NCI-H146 (cell line): ENCODE measurements at places on chromosomes 5 and 9.

- DNase-seq = peak; percentile 14
Measured at GRCh38 chr5:84381502-84382362, 2.9 kb downstream of the EDIL3 start.

GRCh38 chr9:127557466-127557869, 54.6 kb upstream of the STXBP1 start:
- DNase-seq = no peak

- no peak for DNase-seq
Measured at GRCh38 chr9:84738353-84738752, 68.8 kb downstream of the NTRK2 start.

DNA sequence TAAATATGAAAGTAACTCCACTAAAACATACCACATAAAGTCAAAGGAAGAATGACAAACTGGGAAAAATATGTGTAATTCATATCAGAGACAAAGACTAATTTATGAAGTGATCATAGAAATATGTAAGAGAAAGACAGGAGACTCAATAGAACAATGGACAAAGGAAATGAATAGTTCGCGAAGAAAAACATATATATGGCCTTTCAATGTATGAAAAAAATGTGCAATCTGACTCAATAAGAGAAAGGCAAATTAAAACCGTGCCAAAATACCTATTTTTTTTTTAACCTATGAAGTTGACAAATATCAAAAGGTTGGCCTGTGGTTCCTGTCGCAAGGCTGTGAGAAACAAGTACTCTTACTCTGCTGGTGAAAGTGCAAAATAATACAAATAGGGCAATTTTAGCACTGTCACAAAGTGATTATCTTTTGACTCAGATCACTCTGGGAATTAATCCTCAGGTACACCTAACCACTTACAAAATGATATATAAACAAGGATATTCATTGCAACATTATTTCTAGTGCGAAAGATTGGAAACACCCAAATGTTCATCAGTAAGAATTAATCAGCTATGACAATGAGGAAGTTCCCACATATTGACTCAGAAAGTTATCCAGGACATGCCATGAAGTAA, 3.7 kb downstream of the C9 start:
- DNase-seq = no peak

DNA sequence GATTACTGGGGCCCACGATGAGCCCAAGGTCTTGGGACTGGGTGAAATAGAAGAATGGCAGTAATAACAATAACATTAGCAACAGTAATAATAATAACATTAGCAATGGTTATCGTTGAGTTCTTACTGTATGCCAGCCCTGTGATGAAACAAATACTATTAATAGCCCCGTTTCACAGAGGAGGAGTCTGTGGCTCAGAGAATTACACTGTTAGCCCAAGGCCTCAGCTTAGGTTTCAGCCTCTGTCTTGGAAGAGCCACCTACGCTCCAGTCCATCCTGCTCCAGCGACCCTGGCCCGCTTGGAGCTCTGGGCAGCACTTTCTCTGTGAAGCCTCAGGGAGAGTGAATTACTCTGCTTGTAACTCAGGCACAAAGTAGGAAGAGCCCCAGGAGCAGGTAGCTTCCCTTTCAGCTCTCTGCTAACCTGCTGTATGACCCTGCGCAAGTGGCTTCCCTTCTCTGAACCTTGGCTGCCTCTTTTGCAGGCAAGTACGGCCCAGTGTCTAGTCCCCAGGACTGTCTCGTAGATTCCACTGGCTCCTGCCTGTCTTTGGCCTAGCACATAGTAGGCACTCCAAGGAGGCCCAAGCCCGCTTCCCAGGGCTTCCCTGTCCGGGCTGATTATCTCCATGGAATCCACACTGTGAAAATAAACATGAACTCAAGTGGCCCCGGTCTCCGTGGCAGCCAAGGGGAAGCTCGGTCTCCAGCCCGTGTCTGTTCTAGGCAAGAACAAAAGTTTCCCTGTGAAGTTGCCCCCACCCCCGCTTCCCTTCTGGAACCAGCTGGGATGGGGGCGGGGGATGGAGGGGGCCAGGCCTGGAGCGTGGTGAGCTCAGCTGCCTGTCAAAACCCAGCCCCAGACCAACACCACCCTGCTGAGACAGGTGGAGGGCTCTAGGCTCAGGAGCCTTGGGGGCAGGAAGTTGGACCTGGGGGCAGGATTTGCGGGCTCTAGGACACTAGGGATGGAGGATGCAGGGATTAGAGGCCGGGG, 26.2 kb upstream of the LMX1B start:
- no peak for DNase-seq

- no peak for DNase-seq
Measured at GRCh38 chr5:67178085-67178484, 18.5 kb downstream of the CD180 start.

DNA sequence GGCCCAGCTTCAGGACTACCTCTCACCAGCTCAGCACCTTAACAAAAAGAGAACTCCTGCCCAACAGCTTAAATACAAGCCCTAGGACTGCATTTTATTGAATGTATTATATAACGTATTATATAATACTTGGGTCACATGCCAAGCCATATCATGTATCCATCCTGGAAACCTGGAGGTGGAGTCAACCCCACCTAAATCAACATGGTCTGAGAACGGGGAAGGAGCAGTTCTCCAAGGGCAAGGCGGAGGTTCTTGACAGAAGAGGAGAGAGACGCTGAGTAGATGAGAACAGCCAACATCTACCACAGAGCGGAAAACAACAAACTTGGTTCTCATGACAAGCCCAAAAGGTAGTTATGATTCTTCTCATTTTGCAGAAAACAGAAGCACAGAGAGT, 163.4 kb downstream of the FGF18 start:
- no peak for DNase-seq

DNA sequence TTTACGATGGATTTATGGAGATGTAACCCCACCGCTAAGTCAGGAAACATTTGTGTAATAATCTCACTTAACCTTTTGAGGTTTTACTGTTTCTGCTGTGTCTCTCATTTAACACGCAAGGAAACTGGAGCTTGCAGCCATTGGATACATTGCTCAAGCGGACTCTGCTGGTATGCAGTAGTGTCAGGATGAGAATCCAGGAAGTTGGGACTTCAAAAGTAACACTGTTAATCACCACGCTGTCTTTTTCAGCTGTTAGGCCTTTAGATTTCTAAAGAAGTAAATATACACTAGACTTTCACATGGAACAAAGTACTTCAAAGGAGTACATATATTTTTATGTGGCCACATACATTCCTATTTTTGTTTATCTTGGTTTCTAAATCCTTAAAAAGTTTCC, 114.7 kb downstream of the LPAR1 start:
- no peak for DNase-seq

DNA sequence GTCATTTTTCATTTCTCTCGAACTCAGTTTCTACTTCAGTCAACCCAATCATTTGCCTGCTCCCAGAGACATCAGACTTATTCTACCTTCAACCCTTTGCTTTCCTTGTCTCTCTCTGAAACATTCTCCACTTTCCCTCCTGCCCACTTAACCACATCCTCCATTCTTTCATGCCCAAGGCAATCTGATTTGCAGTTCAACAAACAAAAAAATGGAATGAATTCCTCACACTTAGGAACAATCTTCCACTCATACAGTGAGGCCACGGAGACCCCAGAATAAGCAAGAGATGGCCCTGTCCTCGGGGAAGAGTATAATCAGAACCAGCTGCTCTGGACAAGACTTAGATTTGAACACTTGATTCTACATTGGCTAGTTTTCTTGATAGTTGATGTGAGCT, 180.5 kb downstream of the RFK start:
- DNase-seq = no peak
